ENCODE measurements at places on chromosomes 12 and 14. TPM values are rescaled to one million over a fixed set of nuclear protein-coding genes. Genes with fewer than 3 reads are reported as not detected.

Gene HOXC12
- not detected for polyA plus RNA-seq

Gene LRTM2
- 0.11 TPM for polyA plus RNA-seq

Gene GPRC5D
- polyA plus RNA-seq, result not detected

Gene DPPA3
- not detected for polyA plus RNA-seq

Gene YLPM1
- 54.7 TPM for polyA plus RNA-seq

Gene KRT75
- not detected for polyA plus RNA-seq

Gene RNASE3
- not detected for polyA plus RNA-seq

Gene PUS1
- polyA plus RNA-seq, result 14.1 TPM

Gene NOS1
- polyA plus RNA-seq, result 1.3 TPM

Gene MYO1H
- not detected for polyA plus RNA-seq

Gene LIN7A
- 7.0 TPM for polyA plus RNA-seq

Gene TMEM260
- polyA plus RNA-seq, result 12.1 TPM

Gene AREL1
- polyA plus RNA-seq, result 22.0 TPM

Gene TUBA1B
- polyA plus RNA-seq, result 920 TPM

Gene TAS2R19
- 0.80 TPM for polyA plus RNA-seq

Gene NGDN
- polyA plus RNA-seq, result 37.5 TPM

Gene DTX1
- polyA plus RNA-seq, result 4.2 TPM

Gene KRT6C
- polyA plus RNA-seq, result 1.3 TPM

Gene TUNAR
- not detected for polyA plus RNA-seq

Gene GNB3
- polyA plus RNA-seq, result 23.9 TPM

Gene SLC8A3
- 5.2 TPM for polyA plus RNA-seq

Gene GCN1
- polyA plus RNA-seq, result 32.7 TPM

Data from muscle of back (tissue), 13 donors.